ENCODE measurements at places on chromosomes 12 and 14. TPM values are rescaled to one million over a fixed set of nuclear protein-coding genes. Genes with fewer than 3 reads are reported as not detected.
A peak's percentile ranks its signal among the peaks of the same experiment; 100 is the strongest.

DNA sequence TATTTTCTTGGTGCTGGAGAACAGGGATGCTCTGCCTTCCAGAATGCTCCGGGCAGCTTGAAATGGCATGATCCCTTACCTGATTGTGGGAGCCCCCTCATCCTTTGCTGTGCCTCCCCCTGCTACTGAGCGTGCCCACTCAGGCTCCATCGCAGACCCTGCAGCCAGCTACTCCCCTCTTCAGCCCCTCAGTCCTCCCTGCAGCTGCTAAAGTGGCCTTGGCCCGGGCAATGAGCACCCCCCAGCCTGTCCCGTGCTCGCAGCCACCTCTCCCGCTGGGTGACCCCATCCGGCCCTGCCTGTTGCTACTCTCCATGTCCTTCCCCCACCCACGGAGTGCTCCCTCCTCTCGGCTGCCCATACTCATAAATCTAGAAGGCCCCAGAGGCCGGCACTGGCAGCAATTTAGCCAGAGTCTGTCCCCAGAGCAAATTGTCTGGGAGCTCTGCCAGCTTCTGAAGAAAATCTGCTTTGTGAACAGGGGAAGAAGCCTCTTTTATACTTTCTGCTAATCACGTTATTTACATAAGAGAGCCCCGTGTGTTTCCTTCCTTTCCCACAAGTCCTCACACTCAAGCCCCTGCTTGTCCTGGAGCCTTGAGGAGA, 143.7 kb upstream of the FRMD6 start:
- peak; percentile 33 for DNase-seq

- peak; percentile 74 for DNase-seq
These were observed 36.7 kb downstream of the TMBIM6 start for GRCh38 chr12:49777800-49778748.

GRCh38 chr12:14957551-14958168, 3.7 kb downstream of the ARHGDIB start:
- no peak for DNase-seq

GRCh38 chr12:4809449-4810218, 89.4 kb downstream of the GALNT8 start:
- DNase-seq, result no peak

DNA sequence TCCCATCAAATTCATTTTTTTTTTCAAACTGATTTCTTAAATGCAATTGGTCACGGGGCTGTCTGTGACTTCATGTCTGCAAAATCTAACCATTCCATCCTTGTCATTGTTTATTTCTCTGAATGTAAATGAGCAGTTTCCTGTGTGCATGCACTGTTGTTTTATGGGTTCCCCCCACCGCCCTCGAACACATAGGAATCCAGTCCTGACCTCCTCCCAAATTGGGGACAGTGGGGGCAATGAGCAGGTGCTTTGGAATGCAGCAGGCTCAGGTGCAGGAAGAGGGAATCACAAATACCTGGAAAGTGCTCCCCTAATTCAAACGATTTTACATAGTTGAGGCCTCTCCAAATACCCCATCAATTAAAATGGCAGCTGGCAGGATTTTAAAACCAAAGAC, 62.6 kb upstream of the ESRRB start:
- no peak for DNase-seq

DNA sequence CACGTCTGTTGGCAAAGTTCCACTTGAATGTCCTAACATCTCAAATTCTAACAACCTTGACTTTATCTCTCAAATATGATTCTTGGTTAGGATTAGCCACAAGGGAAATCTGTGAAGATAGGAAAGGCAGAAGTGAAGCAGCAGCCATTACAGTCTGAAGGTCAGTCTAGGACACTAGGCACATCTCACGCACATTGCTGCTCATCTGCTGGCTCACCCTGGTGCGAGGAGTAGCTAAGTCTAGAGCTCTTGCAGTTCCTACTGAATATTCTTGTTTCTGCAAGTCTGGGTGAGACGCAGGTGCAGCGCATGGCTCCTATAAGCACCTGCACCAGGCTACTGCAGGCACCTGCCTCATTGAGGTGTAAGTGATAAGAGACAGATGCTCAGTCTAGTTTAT, 6.4 kb upstream of the SLC25A3 start:
- DNase-seq, result no peak

The TSPAN31 gene
- 13.0 TPM for polyA plus RNA-seq

The SERPINA1 gene
- polyA plus RNA-seq, result 45.7 TPM

Data from pancreas (tissue), 10 donors.